CD4-positive, alpha-beta T cell treated with Interleukin-17A for 1 hour (primary cell): ENCODE measurements at places on chromosomes 4 and X.

GRCh38 chrX:18906286-18906685 lies 77.6 kb downstream of the PHKA2 start:
- DNase-seq, result no peak

- no peak for DNase-seq
Observed at GRCh38 chrX:39591099-39591498, 506.7 kb downstream of the BCOR start.

GRCh38 chr4:165222651-165222994 lies 15.3 kb downstream of the KLHL2 start:
- DNase-seq, result no peak

- DNase-seq, result no peak
Observed at GRCh38 chr4:165539801-165540200, 161.0 kb downstream of the CPE start.

GRCh38 chr4:61202638-61203435 lies 2.7 kb downstream of the ADGRL3 start:
- no peak for DNase-seq

DNA sequence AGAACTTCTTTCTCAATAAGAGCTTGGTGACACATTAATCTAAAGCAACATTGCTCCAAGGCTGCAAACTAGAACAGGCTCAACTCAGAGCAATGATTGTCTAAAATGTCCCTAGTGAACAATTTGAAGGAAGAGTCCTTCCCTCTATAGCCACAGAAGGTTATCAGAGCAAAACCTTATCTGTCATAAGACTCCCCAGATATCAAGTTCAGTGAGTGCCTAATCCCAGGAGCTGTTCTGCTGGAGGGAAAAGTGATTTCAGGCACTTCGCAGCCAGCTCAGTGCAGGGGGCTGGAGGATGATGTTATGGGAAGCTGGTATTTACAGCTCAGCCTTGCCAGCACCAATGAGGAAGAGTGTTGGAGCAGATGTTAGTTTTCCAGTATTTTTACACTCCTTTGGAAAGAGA lies 497.5 kb downstream of the INPP4B start:
- no peak for DNase-seq

DNA sequence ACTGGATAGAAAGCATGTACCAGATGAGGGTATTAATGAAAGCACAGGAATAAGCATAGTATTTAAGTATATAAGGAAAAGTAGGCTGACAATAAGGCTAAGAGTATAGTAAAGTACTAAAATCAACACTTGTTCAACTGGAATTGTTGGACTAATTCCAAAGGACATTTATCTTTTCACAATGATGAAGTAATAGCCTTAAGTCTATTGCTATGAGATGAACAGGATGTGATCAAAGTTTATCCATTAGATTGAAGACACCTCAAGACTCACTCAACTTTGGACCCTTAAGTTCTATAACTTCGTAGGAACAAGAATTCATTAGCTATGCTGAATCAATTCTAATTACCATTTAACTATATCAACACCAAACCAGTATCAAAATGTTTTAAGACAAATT lies 7.6 kb downstream of the MAD2L1 start:
- no peak for DNase-seq

DNA sequence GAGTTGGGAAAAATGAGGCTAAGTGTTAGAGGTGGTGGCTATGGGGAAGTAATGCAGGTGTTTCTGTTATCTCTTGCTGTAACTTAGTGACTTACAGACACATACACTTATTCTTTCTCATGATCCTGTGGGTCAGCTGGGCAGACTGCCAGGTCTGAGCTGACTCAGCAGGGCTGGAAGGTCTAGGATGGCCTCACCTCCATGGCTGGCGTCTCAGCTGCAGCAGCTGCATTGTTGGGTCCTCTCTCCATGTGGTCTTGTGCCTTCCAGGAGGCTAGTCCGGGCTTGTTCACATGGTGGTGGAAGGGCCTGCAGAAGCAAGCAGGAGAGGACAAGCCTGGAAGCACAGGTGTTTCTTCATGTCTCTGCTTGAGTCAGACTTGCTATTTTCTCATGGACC lies 172.7 kb downstream of the NHS start:
- no peak for DNase-seq

DNA sequence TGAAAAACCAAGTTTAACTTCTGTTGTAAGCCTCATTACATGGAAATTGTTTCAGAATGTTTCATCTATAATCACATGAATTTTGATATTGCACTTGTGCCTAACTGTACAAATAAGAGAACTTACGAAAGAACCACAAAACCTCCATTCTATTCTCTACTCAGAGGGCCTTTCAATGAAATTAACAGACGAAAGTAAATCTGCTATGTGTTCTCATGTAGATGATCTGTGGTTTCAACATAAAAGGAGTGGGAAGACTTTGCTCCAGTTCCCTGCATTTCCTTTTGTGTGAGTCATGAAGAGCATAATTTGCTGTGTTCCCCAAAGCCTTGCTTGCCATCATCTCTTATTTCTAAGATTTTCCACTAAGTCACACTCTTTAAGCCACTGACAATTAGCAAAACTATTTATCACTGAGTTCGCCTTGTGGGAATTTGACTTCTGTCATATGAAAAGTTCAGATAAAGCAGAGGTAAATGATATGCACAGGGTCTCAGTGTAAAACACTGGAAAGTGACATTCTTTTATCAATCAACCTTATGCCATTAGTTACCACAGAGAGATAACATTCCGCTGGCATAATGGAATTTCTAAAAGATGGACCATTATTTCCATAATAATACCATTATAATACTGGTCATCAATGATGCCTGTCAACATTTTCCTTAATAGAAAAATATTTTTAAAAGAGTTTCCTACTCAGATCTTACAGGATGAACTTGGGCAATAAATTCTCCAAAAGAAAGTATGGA lies 329.8 kb downstream of the NR3C2 start:
- DNase-seq, result no peak

DNA sequence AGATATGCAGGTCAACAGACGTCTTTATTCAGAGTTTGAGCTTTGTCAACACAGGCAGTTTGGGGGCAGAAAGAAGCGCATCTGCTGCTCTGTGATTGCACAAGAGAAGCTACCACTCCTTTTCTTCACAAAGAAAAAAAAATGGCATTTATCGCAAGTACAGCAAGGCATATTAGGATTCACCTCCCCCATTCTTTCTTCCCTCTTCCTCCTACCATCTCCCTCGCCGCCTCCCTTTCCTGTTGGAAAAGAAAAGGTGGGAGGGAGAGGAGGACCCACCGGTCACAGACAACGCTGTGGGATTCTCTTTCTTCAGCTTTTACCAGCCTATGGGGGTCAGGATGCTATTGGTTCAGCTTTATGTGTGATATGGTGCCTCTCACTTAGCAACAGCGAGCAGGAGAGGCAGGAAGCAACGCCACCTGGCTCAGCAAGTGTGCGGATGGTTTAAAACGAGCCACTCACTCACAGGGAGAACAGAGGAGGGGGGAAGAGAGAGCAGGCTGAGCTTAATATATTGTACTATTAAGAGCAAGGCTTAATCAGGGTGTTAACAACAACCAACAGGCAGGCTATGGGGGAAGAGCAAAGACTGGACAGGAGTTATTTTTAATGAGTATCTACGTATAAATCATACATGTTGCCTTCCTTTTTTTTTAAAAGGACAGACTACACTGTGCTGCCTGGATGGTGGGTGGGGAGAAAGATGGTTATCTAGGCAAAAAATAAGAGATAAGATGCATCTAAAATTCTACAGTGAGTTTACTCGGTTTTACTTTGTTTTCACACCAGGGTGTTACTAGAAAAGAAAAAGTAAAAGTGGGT lies 104.7 kb downstream of the MAML3 start:
- DNase-seq, result peak; percentile 53

DNA sequence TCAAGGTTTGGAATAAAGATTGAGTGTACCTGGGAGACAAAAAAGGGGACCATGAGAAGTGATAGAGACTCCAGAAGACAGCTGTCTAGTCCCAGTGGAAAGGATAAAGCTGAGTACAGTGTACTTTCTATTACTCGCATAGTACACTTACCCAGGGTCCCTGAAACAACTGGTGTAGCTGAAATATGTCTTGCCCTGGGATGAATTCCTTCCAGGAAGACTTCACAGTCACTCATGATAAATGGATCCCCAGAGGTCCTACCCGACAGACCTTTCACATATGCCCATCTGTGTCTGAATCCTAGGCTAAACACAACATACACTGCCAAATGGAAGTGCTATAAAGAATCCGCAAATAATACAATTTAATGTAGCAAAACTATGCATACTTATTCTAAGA lies 48.2 kb upstream of the SPANXN1 start:
- DNase-seq, result no peak

GRCh38 chr4:28523681-28524190 lies 1663.1 kb downstream of the STIM2 start:
- DNase-seq, result no peak

- no peak for DNase-seq
Observed at GRCh38 chr4:127500242-127500641, 132.5 kb upstream of the INTU start.

- no peak for DNase-seq
Observed at GRCh38 chr4:33914386-33914785, 2329.9 kb downstream of the ARAP2 start.

GRCh38 chr4:123170843-123171242 lies 225.8 kb upstream of the SPRY1 start:
- DNase-seq, result no peak

- DNase-seq, result no peak
Observed at GRCh38 chr4:79287718-79288117, 38.1 kb downstream of the NAA11 start.

DNA sequence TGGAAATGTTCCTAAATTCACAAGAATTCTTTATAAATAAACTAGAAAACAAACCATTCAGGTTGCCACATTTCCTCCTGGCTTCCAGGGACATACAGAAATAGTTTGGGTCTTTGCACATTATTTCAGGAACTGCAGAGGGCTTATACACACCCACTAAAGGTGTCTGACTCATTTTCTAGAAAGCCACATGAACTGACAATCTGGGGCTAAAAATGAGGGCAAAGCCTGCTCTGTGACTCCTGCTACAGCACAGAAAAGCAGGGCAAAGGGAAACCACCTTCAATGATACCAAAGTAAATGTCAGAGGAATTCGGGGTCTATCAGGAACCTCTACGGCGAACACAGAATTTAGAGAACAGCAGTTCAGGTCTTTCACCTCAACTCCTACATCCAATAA lies 112.2 kb upstream of the MAP3K15 start:
- DNase-seq, result peak; percentile 14

- DNase-seq, result no peak
Observed at GRCh38 chr4:16083241-16084191, at the start of gene PROM1. PROM1 (minus strand) TSS chr4:16084023; CDS start chr4:16075906, 8,117 bp downstream.

- DNase-seq, result no peak
Observed at GRCh38 chr4:61527888-61528287, 327.8 kb downstream of the ADGRL3 start.
